MCF 10A (cell line): ENCODE measurements at places on chromosomes 5 and 9. TPM values are rescaled to one million over a fixed set of nuclear protein-coding genes. Genes with fewer than 3 reads are reported as not detected.

The IRX2 gene
- total RNA-seq: 35.4 and 43.4 TPM in 2 replicates

The FGF10 gene
- total RNA-seq: not detected in 2 replicates

The CETN3 gene
- 24.8 and 28.4 TPM in 2 replicates for total RNA-seq

The ARID3C gene
- total RNA-seq: not detected in 2 replicates

The RELL2 gene
- total RNA-seq: 12.5 and 13.3 TPM in 2 replicates

The OTP gene
- not detected in 2 replicates for total RNA-seq

GRCh38 chr9:33202552-33203201 is 35.5 kb upstream of the B4GALT1 start:
- H3K4me3 ChIP-seq: no peak overlapping the region
- H3K36me3 ChIP-seq: no peaks in the 10 kb centered on the region
- no peak for DNase-seq
- no peaks in the 10 kb centered on the region for H3K4me1 ChIP-seq
- no peak overlapping the region for H3K27ac ChIP-seq

DNA sequence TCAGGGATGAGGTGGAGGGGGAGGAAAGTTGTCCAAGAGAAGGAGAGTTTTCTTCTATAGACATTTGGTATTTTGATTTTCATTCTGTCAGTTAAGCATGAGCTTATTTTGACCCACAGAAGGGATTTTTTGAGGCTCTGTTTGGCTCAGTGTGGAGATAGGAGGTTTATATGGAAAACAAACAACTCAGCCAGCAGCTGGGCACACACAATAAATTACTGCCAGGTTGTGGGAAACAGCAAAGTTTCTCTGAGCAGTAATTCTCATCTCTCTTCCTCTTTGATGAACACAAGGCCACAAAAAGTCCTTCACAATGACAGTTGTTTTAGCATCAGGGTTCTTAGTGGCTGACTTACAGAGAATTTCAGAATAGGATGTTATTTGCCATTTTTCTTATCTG is 486.1 kb downstream of the KDM4C start:
- no peaks in the 10 kb centered on the region for H3K4me1 ChIP-seq
- no peaks in the 10 kb centered on the region for H3K36me3 ChIP-seq
- H3K27me3 ChIP-seq: peaks cover 12% of the 10 kb centered on the region
- H3K4me3 ChIP-seq: no peak overlapping the region

GRCh38 chr5:43141211-43141610 is 20.5 kb downstream of the ZNF131 start:
- no peak overlapping the region for H3K27ac ChIP-seq
- no peaks in the 10 kb centered on the region for H3K4me1 ChIP-seq
- DNase-seq: no peak
- no peak overlapping the region for H3K4me3 ChIP-seq

DNA sequence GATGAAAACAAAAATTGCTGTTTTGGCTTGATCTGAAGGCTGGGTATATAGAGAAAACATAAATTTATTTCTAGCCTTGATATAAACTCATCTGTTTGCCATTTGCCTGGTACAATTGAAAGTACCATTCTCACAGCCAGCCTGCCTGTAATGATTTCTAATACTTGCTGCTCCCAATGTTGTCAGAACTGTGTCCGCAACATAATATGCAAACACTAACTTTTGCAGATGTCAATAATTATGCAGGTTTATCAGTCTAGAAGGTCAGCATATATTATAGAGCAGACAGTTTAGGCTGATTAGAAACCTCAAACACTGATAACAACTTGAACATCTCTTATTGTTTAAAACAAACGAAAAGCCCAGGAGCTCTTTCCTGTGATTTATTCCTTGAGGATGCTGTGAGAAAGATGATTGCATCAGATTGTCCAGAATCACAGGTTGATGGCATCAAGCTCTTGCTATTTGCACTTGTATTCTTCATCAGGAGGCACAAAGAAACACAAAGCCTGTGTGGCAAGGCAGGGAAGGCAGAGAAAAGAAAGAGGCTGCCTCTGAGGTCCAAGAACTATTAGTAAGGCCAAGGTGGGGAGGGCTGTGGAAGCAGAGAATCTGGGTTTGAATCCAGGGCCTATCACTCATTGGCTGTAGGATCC is 21.4 kb upstream of the HMHB1 start:
- H3K4me1 ChIP-seq: no peaks in the 10 kb centered on the region
- DNase-seq: no peak
- no peaks in the 10 kb centered on the region for H3K36me3 ChIP-seq
- no peaks in the 10 kb centered on the region for H3K27me3 ChIP-seq

GRCh38 chr5:176530393-176530982 is 6.7 kb downstream of the RNF44 start:
- no peak overlapping the region for H3K27ac ChIP-seq
- peaks cover 56% of the 10 kb centered on the region for H3K36me3 ChIP-seq
- DNase-seq: no peak
- no peaks in the 10 kb centered on the region for H3K27me3 ChIP-seq
- no peak overlapping the region for H3K4me3 ChIP-seq

GRCh38 chr5:79399046-79399445 is 114.9 kb downstream of the HOMER1 start:
- H3K4me3 ChIP-seq: no peak overlapping the region
- peaks cover 18% of the 10 kb centered on the region for H3K36me3 ChIP-seq
- no peaks in the 10 kb centered on the region for H3K27me3 ChIP-seq
- no peaks in the 10 kb centered on the region for H3K4me1 ChIP-seq
- DNase-seq: peak; percentile 43
- H3K27ac ChIP-seq: no peak overlapping the region
